ENCODE measurements at places on chromosomes 7 and 10.
A peak's percentile ranks its signal among the peaks of the same experiment; 100 is the strongest.

GRCh38 chr7:69860941-69861622 is 262.8 kb downstream of the AUTS2 start:
- no peak for DNase-seq

DNA sequence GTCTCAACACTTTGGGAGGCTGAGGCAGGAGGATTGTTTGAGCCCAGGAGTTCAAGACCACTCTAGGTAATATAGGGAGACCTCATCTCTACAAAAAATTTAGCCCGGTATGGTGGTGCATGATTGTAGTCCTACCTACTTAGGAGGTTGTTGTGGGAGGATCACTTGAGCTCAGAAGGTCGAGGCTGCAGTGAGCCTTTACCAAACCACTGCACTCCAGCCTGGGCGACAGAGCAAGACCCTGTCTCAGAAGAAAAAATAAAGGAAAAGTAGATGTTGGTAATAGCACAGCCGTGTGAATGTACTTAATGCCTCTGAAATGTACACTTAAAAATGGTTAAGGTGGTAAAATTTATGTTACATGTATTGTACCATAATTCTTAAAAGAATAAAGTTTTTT is 25.3 kb downstream of the TIMM23 start:
- DNase-seq = no peak

DNA sequence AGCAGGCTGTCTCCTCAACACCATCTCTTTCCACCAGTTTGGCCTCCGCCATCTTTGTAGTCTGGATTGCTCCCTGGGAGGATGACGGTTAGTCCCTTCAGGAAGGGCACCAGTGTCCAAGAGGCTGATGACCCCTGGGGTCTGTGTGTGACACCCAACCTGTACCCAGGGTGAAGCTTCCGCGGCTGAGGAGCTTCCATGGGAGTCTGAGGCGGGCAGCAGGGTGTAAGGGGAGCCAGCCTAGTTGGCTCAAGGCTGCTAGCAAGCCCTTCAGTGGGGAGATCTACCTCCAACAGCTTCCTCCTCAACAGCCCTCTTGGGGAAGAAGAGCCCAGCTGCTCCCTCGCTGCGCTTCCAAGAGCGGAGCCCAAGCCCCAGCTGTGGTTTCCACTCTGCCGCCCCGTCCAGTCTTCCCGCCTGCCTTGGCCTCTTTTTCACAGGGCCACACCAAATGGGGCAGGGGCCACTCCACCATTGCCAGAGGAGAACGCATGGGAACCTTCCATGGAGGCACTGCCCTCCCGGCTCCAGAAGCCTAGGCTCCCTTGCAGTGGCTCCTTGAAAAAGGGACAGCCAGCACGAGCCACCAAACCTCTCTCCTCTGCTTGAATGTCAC is 57.4 kb downstream of the TMEM209 start:
- no peak for DNase-seq

- DNase-seq = no peak
These were observed 73.7 kb downstream of the MYL10 start for GRCh38 chr7:101555269-101555920.

- no peak for DNase-seq
These were observed 513.9 kb downstream of the ADRA2A start for GRCh38 chr10:111590703-111591102.

- DNase-seq = no peak
These were observed 10.1 kb downstream of the HACD1 start for GRCh38 chr10:17607060-17607459.

- no peak for DNase-seq
These were observed 41.9 kb downstream of the PIP4K2A start for GRCh38 chr10:22672319-22673090.

DNA sequence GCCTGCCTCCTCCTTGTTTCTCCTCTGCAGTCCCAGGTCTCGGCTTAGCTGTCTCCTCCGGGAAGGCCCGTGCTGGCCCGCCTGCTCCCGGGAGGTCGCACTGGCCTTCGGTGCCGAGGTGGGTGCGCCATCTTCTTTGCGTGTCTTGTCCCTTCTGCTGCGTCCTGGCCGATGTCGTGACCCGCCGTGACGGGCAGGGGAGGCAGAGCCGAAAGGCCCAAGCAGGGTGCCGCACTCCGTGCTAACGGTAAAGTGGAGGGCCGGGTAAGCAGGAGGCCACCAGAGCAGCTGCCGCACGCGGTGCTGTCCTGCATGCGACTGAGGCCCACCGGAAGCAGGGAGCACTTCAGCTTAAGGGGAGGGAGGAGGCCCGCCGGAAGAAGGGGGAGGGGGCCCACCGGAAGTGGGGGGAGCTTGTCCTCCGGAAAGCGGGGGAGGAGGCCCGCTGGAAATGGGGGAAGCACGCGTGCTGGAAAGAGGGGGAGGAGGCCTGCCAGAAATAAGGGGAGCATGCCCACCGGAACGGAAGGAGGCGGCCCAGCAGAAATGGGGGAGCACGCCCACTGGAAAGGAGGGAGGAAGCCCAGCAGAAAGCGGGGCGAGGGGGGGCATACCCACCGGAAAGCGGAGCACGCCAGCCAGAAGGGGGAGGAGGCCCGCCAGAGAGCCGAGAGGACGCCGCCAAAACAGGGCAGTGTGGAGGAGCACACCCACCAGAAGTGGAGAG is 71.4 kb downstream of the PROSER2 start:
- DNase-seq = no peak

- DNase-seq = no peak
These were observed 38.4 kb downstream of the EEPD1 start for GRCh38 chr7:36191292-36191920.

GRCh38 chr7:50166997-50167965 is 74.2 kb upstream of the ZPBP start:
- DNase-seq = no peak

GRCh38 chr7:120170834-120171233 is 102.1 kb upstream of the KCND2 start:
- DNase-seq = no peak

- DNase-seq = no peak
These were observed 7.1 kb downstream of the VIM start for GRCh38 chr10:17235136-17235535.

GRCh38 chr7:55339033-55340000 is 25.8 kb upstream of the LANCL2 start:
- no peak for DNase-seq

GRCh38 chr7:37201003-37201875 is 247.4 kb downstream of the ELMO1 start:
- peak; percentile 47 for DNase-seq

DNA sequence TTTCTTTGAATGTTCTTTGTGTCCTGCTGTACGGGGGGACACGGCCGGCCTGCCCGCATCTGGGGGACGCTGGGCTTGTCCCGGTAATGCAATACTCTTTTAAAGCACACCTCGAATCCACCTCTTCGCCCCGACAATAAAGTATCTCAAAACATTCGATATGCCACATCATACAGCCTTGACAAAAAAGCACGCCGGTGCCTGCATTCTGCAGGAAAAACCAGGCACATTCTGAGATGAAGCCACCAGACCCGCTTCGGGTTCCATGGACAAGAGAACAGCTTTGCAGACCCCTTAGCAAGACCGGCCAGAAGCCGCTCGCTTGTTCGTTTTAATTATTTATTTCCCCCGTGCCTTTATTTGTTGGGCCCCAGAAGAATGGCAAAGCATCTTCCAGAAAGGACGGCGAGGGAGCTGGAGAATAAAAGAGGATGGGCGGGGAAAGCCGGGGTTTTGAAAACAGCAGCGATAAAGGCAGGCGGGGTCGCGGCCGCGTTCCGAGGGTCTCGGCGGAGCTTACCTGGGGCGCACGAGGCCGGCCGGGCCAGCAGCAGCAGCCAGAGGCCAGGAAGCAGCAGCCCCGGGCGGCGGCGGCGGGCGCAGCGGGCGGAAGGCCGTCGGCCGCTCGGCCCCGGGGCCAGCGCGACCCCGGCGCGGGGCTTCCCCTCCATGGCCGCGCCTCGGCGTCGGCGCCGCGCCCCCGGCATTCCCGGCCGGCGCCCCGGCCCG is 462 bp downstream of the KIAA1549 start:
- DNase-seq = no peak

DNA sequence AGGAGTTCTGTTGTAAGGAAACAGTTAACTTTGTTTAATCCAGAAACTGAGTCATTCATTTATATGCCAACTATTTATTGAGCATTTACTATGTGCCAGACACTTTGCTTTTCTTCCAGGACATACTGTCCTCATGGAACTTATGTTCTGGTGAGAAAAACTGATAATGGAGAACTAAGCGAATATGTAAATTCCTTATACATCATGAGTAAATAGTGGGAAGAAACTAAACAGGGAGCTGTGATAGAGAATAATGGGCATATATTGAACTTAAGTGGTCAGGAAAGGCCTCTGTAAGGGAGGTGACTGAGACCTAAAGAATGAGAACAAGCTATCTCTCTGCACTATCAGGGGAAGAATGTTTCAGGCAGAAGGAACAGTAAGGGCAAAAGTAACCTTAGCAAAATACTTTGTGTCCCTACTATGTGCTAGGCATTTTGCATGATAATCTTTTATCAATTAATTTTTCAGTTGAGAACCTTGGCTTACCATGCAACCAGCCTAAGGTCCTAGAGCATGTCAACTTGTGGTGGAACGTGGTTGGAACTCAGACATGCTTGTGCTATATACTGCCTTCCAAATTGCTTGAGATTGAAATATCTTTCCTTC is 45.4 kb downstream of the ST7 start:
- DNase-seq = no peak

DNA sequence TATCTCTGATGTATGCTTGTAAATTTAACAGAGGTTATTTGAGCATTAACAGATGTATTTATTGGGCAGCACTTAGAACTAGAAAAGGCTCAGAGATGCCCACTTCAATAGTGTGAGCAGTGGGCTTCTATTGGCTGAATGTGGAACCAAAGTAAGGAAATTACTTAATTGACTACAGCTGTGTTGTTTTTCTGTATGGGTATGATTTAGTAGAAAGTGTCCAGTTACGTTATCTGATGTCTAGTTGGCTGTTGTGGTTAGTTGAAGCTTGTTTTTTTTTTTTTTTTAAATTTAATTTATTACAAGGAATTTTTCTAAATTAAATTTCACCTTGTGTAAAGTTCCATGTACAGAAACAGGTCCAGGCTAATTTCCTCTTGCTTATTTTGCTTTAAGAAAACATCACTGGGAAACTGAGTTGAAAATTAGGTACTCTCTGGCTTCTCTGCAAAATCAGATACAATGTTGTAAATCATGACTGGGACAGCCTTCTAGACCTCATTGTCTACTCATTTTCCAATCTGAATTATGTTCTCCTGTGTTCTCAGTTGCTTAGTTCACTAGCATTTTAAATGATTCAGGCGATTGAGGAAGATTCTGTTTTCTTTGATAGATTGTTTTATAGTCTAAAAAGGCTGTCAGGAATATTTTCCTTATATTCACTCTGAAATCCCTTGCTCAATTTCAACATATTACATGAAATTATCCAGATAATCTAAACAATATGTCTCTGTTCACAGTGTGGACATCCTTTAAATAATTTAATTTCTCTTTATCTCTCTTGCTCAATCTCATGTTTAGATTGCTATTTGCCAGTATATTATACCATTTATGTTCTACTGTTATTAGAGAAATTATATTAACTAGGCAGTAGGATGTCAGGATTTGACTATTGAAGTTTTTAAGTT is 53.0 kb downstream of the PHF14 start:
- DNase-seq = no peak

DNA sequence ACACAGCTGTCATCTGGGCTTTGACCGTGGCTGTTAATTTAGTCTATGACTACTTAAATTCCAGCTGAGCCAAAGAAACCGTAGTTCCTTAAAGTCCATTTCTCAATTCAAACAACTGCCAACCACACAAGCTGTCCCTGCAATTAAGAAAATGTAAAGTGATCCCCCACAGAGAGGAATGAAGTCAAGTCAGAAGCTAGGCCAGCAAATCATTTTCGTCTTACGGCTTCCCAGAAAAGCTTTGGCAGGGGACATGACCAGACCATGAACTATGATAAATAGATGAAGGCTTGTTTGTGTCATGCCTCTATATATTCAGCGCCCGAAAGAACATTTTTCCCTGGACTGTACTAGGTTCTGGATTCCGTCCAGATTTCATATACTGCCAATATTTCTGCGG is 54.6 kb downstream of the HACD1 start:
- DNase-seq = peak; percentile 67

GRCh38 chr7:30761214-30762156 is 9.6 kb downstream of the INMT start:
- no peak for DNase-seq

DNA sequence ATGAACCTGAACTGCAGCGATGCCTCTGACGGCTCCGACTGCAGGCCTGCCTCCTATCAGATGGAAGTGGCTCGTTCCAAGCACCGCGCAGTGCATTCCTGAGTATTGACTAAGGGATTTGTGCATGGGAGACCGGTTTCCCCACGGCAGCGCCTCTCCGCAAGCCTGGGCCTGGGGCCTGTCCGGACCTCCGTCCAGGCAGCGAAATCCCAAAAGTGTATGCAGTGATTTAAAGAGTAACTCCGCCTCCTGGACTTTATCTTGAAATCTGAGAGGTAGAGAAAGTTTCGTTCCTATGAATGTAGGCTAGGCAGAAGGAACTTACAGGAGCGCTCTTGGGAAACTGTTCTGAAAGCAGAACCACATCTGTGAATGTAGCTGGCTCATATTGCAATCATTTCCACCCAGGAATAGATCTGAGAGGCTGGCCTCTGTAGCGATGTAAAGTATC is 106.2 kb upstream of the CELF2 start:
- no peak for DNase-seq

DNA sequence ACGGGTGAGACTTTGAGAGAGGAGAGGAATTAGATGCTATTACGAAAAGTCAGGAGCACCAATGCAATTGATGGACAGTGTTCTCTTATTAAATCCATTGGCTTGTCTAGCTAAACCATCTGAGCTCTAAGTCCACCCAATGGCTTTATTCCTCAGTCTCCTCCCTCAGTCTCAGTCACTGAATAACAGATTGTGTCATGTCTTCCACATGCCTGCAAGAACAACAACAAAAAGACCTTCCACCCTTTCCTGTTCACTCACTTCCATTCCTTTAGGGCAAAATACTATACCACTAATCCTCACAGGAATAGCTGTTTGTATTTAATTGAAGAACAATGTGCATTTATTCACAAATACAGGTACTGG is 154.8 kb upstream of the LAMB4 start:
- DNase-seq = no peak

GRCh38 chr7:107045980-107046379 is 1.5 kb downstream of the PRKAR2B start:
- DNase-seq = no peak

DNA sequence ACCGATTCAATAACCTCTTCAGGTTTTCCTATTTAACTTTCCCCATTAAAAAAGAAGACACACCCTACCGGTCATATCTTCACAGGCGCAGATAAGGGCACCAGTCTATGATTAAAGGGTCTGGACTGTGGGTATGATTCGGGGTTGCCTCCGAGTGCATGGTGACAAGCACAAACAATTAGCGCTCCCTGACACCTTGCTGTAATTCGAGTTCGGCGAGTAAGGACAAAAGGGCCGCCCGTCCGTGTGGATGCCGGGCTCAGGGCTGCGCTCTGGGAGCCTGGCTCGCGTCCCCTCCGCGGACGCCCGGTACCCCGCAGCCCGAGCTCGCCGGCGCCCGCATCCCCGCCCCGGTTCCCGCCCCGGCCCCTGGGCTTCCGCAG is 111.9 kb upstream of the RHEB start:
- no peak for DNase-seq
